ENCODE measurements at places on chromosomes 1 and 21.
A peak's percentile ranks its signal among the peaks of the same experiment; 100 is the strongest.

DNA sequence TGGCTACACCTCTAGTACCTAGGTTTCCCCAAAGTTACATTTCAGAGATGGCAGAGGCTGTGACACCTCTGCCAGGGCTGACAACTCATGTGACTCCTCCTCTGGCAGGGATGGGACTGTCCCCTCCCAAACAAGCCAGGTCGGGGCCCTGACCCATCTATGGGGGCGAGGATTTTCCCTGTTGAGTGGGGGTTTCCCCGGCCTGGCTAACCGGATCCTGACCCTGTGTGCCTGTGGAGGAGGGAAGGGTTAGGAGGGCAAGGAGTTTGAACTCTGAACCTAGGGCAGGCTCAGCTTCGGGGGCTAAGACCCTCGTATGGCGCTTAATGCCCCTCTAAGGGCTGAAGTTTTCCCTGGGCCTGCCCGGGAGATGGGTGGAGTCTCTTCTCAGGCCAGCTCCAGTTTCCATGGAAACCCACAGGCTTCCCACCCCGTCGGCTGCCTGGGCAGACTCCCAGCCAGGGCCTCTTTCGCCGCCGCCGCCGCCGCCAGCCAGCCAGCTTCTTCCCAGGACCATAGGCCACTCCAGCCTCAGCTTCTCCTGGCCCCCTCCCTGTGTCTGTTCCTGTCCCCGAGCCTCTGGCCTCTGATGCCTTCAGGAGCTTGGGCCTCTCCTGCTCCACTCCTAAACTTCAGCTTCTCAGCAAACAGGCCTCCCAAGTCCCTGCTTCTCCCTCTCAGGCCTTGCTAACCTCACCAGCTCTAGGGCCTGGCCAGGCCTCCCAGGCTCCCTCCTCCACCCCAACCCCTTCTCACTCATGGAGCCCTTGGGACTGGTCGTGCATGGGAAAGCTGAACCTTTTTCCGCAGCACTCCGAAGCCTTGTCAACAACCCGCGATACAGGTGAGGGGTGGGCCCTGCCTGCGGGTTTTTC lies at the start of gene BTBD19:
BTBD19 (plus strand) TSS at position 461 of the 875 bp plus-strand sequence; CDS start at position 759, 298 bp downstream.
- no peak for DNase-seq

DNA sequence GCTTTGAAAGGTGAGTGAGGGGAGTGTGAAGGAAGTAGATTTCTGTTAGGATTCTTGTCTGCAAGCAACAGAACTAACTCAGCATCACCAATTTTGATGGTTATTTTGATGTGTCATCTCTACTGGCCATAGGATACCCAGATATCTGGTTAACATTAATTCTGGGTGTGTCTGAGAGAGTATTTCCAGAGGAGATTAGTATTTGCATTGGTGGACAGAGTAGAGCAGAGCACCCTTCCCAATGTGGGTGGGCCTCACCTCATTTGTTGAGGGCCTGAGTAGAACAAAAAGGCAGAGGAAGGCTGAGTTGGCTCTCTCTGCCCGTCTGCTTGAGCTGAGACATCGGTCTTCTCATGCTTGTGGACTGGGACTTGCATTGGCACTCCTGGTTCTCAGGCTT lies 121.8 kb upstream of the POU3F1 start:
- no peak for DNase-seq

DNA sequence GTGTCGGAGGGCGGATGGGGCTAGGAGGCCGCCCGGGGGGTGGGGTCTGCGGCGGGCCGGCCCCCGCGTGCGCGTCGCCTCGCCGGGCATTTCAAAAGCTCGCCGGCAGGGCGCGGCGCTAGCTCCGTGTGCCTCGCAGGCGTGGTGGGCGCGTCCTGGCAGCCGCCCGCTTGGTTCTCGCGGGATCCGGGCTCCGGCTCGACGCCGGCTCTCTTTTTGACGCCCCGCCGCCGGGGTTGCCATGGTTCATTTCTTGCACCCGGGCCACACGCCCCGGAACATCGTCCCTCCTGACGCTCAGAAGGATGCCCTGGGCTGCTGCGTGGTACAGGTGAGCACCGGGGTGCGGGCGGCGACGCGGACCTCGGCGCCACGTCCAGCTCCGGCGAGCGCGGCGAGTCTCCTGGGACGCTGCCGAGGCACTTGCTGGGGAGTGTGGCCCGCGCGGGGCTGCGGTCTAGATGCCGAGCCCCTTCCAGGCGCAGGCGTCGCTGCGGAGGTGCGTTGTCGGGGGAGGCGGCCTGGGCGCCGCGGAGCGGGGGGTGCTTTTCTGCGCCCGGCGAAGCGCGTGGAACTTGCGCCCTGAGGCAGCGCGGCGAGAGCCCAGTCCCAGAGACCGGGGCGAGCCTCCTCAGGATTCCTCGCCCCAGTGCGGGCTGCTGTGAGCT lies at the start of gene ZYG11A:
ZYG11A (plus strand) TSS at position 118 of the 668 bp plus-strand sequence; CDS start at position 242, 124 bp downstream.
- peak; percentile 45 for DNase-seq

DNA sequence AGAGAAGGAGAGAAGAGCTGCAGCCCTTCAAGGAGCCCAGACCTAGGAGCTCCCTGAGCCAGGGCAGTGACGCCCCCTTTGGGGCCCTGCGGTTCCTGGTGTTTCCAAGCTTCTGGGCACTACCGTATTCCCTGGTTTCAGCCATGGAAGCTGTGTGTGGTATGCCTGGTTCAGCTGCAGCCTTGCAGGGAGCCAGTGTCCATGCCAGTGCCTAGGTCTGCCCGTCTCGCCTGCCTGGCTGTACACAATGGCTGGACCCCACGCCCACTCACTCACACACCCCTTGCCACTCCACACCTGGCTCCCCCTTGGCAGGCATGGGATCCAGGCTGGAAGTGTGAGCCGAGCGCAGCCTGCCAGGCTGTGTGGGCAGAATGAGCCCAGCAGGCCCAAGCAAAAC lies 87.7 kb downstream of the ADARB1 start:
- no peak for DNase-seq

GRCh38 chr1:246425139-246425794 lies 81.8 kb downstream of the SMYD3 start:
- DNase-seq, result no peak

DNA sequence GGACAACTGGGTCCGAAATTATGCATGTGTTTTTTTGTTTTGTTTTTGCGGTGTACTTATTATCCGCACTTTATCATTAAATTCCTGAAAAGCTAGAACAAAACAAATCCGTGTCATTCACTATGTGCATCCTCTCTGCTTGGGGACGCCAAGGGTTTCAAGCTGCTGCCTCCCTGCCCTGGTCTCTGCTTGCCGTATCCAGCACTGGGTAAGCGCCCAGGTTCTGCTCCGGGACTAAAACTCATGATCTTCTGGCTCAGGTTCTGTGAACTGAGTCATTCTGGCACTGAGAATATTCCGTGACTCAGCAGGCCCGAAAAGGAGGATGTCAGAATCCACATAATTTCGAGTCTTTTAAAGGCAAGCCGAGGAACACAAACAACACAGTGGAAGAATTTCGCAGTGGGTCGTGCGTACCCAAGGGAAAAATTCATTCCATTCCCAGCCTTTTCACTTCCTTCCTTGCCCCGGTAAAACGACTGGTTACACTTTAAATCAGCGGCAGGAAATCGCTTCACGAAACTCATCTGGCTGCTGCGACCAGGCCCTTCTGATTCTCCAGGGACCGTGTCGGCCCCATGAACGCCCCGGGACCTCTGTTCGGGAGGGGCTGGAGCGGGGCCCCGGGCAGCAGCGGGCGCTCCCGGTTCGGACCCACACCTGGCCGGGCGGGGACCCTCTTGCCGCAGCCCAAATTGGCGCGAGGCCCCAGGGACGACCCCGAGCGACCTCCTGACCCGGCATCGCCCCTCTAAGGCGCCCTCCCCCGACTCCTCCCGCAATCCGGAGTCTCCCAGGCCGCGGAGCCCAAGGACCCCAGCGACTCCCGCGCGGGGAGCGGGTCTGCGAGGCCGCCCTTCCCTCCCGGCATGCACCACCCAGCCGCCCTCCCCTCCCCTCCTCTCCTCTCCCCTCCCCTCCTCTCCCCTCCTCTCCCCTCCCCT lies 746 bp upstream of the LAMC1 start:
- no peak for DNase-seq

GRCh38 chr1:97907886-97908285 lies 12.9 kb downstream of the DPYD start:
- DNase-seq, result no peak

- DNase-seq, result no peak
Observed at GRCh38 chr21:20551939-20552338, 446.3 kb upstream of the NCAM2 start.

DNA sequence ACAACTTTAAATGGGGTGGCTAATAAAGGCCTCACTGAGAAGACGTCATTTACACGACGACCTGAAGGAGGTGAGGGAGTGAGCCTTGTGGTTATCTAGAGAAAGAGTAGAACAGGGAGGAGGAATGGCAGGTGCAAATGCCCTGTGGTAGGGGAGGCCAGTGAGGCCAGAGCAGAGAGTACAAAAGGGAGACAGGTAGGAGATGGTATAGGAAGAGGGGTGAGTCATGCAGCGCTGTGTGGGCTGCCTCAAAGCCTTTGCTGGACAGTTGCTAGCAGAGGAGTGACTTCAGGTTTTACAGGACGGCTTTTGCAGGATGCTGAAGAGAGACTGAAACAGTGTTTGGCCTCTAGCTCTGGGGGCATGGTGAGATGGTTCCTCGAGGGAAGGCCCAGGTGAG lies 116.0 kb downstream of the IER5 start:
- no peak for DNase-seq

GRCh38 chr1:110928191-110928590 lies 35.5 kb downstream of the LRIF1 start:
- DNase-seq, result no peak

Data from CD4-positive, alpha-beta T cell treated with Interleukin-15 for 4 hours (primary cell).